ENCODE measurements at places on chromosomes 13 and 19.

DNA sequence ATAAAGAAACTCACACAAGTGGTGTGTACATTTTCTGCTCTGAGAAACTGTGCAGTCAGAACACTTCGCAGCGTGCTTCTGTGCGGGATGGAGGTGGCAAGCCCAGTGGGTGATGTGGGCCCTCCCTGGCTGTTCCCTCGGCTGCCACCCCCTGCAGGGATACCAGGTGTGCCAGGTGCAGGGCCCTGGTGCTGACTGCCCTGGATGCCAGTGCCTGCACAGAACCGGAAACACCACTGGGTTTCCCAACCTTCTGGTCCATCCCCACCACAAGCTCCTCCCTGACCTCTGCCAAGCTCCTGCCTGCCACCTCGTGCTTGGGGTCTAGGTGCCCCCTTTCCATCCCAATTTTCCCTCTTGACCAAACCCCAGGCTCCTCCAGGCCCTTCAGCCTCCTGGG is 81.9 kb upstream of the MCF2L start:
- no peak for DNase-seq

DNA sequence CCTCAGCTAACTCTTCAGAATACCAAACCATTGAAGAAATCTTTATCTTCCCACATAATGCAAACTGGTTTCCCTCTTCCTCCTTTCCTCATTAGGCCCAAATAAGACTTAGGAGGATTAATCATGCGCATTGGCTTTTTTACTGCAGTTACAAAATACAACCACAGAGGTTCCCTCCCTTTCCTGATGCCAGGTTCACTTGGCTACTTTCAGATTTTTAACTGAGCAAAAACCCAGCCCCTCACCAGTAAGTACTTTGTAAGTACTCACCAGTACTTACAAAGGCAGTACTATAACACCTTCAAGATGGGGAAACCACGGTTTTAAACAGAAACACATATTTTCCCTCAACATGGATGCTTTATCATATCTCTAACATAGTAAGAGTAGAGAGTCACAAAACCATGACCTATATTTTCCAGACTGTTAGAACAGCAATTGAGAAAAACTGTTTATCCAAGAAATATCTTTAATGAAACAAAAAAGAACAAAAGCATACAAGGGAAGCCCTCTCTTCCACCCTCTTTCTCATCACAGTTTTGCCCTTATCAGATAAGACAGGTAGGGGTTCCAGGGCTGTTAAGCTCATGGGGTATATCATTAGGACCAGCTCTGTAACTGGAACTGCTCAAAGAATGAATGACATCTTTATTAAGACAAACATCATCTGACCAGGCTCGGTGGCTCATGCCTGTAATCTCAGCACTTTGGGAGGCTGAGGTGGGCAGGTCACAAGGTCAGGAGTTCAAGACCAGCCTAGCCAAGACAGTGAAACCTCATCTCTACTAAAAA is 12.7 kb downstream of the FOXO1 start:
- no peak for DNase-seq

GRCh38 chr19:19948800-19949199 is 48.1 kb downstream of the ZNF93 start:
- no peak for DNase-seq

- no peak for DNase-seq
These were observed 72.8 kb downstream of the GNG7 start for GRCh38 chr19:2629491-2630351.

DNA sequence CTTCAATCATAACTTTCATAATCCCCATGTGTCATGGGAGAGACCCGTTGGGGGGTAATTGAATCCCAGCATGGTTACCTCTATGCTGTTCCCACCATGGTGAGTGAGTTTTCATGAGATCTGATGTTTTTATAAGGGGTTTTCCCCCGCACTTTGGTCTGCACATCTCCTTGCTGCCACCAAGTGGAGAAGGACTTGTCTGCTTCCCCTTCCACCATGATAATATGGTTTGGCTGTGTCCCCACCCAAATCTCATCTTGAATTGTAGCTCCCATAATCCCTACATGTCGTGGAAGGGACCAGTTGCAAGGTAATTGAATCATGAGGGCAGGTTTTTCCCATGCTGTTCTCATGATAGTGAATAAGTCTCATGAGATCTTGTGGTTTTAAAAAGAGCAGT is 524.9 kb downstream of the SLITRK5 start:
- DNase-seq, result no peak

DNA sequence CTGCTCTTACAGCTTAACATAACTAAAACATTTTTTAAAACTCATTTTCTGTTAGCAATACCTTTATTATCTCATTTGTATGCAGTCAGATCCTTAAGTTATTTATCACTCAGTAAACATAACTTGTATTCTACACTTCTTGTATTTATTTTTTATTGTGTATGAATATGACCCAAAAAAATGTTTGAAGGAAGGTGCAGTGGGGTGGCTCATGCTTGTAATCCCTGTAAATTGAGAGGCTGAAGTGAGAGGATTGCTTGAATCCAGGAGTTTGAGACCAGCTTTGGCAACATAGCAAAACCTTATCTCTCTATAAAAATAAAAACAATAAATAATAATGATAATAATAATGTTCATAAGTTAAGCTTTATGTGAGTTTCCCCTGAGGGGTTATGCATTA is 1004.8 kb downstream of the SLITRK5 start:
- DNase-seq, result no peak

DNA sequence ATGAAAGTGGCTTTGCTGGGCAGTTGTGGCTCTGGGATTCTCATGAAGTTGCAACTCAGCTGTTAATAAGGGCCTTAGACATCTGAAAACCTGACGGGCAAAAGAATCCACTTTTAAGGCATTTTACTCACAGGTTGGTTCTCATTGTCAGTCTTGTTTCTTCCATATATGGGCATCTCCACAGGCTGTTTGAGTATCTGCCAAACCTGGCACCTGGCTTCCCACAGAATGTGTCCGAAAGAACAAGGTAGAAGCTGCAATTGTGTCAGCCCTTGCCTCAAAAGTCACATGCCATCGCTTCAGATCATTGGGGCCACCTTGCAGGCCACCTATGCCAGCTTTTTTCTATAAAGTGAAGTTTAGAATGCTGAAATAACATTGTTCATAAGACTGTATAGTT is 102.4 kb downstream of the KCTD12 start:
- DNase-seq, result peak; percentile 36

DNA sequence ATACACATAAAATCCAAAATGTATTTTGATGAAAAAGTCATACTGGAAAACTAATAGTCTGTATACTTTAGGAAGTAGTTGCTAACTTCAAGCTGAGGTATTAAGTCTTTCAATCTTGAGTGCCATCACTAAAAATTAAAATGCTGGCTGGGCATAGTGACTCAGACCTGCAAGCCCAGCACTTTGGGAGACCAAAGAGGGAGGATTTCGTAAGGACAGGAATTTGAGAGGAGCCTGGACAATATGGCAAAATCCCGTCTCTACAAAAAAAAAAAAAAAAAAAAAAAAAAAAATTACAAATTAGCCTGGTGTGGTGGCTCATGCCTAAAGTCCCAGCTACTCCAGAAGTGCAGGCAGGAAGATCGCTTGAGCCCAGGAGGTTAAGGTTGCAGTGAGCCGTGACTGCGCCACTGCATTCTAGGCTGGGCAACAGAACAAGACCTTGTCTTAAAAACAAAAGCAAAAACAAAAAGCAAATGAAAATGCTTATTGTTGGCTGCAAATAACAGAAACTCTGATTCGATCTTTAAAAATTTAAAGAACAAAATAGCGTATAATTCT is 1994.2 kb upstream of the PCDH20 start:
- no peak for DNase-seq
